Fibroblast of mammary gland (primary cell): ENCODE measurements at places on chromosomes 5 and 9.
A peak's percentile ranks its signal among the peaks of the same experiment; 100 is the strongest.

DNA sequence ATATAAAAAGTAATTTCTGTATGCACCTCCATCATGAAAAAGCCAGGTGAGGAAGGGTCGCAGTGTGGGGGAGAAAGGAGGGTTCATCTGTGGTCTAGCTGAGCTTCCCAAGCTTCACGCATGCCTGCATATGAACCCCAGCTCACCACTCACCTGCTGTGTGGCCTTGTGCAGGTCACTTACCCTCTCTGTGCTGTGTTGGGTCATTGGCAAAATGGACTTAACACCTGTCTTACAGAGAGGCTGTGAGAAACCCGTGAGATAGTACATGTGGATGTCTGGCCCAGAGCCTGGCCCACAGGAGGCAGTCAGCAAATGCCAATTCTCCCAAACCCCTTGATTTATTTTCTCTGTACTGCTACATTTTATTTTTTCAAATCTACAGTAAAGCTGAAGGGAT lies 88.9 kb downstream of the GABBR2 start:
- DNase-seq, result no peak

DNA sequence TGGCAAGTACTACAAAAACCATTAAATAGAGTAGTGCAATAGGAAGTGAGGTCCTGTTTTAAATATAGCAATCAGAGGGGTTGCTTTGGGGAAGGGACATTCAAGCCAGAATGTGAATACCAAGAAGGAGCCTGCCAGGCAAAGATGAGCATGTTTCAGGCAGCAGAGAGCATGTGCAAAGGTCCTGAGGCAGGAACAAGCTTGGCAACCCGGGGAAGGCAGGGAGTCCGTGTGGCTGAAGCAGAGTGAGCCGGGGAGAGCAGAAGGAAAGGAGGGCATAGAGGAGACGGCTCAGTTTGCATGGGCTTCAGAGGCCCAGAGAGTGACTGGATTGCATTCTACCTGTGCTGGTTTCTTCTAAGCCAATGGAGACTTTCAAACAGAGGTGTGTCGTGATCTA lies 22.7 kb upstream of the CPLX2 start:
- DNase-seq, result no peak

DNA sequence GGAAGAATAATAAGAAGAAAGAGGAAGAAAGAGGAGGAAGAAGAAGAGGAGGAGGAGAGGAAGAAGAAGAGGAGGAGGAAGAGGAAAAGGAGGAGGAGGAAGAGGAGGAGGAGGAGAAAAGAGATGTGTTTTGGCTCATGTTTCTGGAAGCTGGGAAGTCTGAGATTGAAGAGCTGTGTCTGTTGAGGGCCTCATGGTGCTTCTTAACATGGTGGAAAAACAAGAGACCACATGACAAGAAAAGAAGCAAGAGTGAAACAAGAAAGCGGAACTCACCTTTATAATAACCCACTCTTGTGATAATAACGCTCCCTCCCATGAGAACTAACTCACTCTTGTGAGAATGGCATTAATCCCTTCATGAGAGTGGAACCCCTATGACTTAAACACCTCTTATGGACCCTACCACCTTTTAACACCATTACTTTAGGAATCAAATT lies 36.1 kb upstream of the RANBP6 start:
- no peak for DNase-seq

GRCh38 chr5:39368116-39368515 lies 3.8 kb upstream of the C9 start:
- DNase-seq, result peak; percentile 13
